ENCODE measurements at places on chromosomes 2 and 18. TPM values are rescaled to one million over a fixed set of nuclear protein-coding genes. Genes with fewer than 3 reads are reported as not detected.

The CD8B gene
- total RNA-seq: 250 TPM

The ACTG2 gene
- not detected for total RNA-seq

The TNFAIP6 gene
- not detected for total RNA-seq

The ANKRD36B gene
- total RNA-seq: 21.8 TPM

The RAB17 gene
- total RNA-seq: not detected

The MCM6 gene
- total RNA-seq: 205 TPM

The DSG4 gene
- not detected for total RNA-seq

The MARCHF4 gene
- total RNA-seq: not detected

The HOXD13 gene
- total RNA-seq: not detected

The RAD51AP2 gene
- not detected for total RNA-seq

The DPP4 gene
- 25.2 TPM for total RNA-seq

The KCNJ3 gene
- not detected for total RNA-seq

The KCNG3 gene
- 0.13 TPM for total RNA-seq

The SERPINB13 gene
- not detected for total RNA-seq

The EVX2 gene
- total RNA-seq: not detected

The CRYBA2 gene
- not detected for total RNA-seq

The CNRIP1 gene
- total RNA-seq: not detected

The PKDCC gene
- not detected for total RNA-seq

The MAP2 gene
- not detected for total RNA-seq

The DNAJC5G gene
- total RNA-seq: not detected

The PMAIP1 gene
- total RNA-seq: 71.1 TPM

The SCYGR8 gene
- not detected for total RNA-seq

The LPIN1 gene
- 34.3 TPM for total RNA-seq

The ANO7 gene
- total RNA-seq: 3.1 TPM

The DTYMK gene
- 129 TPM for total RNA-seq

The IL18RAP gene
- total RNA-seq: 7.6 TPM

The CHRNG gene
- total RNA-seq: not detected

The IL37 gene
- not detected for total RNA-seq

The DQX1 gene
- total RNA-seq: 0.91 TPM

The L3MBTL4 gene
- 0.13 TPM for total RNA-seq

The QPCT gene
- 5.5 TPM for total RNA-seq

The FOXD4L1 gene
- total RNA-seq: 0.21 TPM

The SP3 gene
- total RNA-seq: 95.5 TPM

The CD226 gene
- 189 TPM for total RNA-seq

The WDR43 gene
- 175 TPM for total RNA-seq
